Left colon (tissue), 2 donors: ENCODE measurements at places on chromosomes 6 and 20.

DNA sequence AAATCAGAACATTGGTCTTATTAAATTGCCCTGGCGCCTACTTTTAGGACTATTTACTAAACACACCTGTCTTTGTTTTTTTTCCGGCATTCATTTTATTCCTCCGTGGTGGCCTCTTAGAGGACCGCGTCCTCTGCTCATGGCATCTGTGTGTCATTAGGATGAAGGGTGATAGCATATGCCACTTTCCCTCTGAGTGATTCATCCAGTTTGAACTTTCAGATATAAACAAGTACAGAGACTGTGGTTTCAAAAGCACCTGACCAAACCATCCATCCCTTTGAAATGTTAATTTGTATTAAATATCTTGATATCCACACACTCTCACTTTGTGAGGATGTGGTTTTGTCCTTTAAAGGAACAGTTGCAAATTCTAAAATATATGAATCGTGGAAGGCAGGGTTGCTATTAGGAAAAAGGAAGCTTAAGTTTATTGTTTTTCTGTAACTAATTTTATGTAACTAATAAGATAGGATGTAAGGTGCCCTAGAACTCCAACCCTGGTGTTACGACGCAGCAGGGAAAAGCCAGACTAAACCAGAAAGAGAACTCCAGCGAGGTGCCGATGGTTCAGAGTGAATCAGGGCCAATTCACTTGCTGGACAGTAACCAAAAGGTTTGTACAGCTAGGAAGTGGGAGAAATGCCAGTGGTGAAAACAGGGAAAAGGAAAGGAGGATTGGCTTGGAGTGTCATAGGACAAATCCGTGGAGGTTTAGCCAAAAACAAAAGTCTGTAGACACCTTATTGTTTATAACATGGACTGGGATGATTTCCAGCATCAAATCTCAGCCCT lies 98.7 kb downstream of the SHLD1 start:
- no peak for DNase-seq

DNA sequence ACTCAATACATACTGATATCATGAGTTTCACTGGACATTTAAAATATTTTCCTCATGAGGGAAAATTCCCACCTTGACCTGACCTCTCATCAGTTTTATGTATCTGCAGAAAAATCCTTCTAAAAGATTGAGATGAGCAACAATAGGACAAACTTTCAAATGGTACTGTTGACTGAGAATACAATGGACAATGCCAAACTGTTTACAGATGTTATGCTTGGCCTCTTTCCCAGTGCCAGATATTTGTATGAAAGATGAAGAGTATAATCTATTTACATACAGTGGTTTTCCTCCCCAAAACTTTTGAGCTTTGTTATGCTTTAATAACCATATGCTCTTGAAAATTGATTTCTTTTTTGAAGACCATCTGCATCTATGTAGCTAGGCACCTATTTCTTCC lies 245.1 kb upstream of the RSPO3 start:
- DNase-seq: no peak

GRCh38 chr6:134201716-134202115 lies 116.2 kb downstream of the SGK1 start:
- no peak for DNase-seq

GRCh38 chr6:75266716-75267291 lies 17.8 kb downstream of the TMEM30A start:
- no peak for DNase-seq

DNA sequence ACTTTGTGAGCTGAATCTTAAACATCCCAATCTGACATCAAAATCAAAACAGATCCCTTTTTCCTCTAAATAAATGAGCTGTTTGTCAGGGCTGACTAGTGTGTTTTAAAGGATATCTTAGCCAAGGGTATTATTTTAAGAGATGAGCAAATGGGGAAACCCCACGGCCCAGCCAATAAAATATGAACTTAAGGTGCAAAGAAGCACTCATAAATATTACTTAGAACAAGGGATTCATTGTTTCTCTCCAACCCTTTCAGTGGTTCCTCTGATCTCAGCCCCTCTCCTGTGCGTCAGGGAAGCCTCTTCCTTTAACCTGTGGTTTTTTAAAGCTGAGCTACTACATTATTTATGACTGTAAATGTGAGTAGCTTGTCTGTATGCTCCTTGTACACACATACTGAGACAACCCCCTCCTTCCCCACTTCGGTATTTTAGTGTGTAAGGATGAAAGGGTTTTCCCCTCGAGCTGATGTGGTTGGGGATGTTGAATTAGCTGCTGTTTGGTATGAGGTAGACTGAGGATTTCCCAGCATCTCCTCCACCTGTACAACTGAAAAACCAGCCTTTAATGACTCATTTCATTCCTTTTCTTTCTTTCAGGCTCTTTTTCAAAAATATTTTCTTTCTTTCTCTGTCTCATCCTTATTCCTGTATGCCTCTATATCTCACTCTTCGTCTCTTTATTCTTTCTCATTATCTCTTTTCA lies 6.5 kb downstream of the BMP5 start:
- DNase-seq: no peak

- no peak for DNase-seq
Observed at GRCh38 chr20:39253051-39253755, 291.1 kb downstream of the DHX35 start.

- peak; percentile 49 for DNase-seq
Observed at GRCh38 chr20:1122388-1123315, 4.2 kb downstream of the PSMF1 start.
